ENCODE measurements at places on chromosomes 1 and 21.

DNA sequence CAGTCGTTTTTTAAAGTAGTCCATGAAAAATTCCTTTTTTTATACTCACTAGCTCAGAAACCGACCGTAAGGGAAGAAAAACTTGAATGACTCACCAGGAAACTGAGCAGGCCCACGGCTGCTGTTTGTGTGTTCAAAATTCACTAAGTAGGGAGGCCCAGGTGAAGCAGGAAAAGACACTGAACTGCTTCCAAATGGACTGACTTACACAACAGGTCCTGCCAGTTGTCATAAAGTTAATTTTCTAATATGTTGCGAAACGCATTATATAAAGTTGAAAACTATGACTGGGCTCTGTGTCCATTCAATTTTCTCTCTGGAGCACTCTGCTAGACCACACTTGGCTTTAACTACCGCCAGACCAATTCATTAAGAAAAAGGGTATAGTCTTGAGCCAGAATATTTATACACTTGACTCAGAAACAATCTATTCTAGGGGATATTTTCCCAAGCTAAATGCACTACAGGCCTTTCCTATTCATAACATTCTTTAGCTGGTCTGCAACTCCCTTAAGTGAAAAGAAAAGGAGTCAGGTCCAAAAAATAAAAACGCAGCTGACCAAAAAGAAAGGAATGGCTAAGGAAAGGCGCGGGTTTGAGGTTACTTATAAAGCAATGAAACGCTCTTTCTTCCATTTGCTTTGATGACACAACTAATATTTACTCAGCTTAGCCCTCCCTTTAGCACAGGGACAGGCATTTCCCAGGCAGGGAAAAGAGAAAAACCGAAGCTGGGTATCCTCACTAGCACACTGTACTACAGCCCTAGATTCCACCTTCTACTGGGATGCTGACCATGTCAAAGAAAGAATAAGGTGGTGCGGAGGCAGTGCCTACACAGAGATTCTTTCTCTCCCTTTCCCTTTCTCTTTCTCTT is 306.3 kb upstream of the ESRRG start:
- DNase-seq = no peak

DNA sequence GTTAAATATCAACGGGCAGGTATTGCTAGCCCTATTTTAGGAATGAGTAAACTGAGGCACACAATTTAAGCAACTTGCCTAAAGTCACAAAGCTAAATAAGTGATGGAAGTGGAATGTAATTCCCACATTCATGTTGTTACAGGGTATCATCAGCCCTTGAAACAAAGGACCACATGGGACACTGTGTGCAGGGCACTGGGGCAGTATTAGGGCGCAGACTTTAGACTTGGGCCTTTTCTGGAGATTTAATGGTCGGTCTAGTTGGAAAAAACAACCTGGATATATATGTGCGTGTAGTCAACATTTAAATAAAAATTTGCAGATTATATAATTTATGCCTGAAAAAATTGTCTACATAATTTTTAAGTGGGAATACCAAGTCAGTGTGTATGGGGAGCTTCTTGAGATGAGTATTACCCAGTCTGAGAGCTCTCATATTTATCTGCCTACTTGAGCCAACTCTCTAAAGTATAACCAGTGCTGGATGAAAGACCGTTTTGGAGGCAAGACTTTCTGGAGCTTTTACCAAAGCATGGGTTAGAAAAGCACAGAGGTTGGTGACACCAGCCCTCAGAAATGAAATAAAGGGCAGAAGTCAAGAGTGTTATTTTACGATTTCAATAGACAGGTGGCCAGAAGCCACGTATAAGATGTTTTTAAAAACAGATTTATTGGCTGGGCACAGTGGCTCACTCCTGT is 1.6 kb downstream of the KDM1A start:
- no peak for DNase-seq

GRCh38 chr1:161834967-161835550 is 68.9 kb downstream of the ATF6 start:
- DNase-seq = no peak

- no peak for DNase-seq
Measured at GRCh38 chr1:63463248-63463647, 59.8 kb downstream of the ITGB3BP start.

DNA sequence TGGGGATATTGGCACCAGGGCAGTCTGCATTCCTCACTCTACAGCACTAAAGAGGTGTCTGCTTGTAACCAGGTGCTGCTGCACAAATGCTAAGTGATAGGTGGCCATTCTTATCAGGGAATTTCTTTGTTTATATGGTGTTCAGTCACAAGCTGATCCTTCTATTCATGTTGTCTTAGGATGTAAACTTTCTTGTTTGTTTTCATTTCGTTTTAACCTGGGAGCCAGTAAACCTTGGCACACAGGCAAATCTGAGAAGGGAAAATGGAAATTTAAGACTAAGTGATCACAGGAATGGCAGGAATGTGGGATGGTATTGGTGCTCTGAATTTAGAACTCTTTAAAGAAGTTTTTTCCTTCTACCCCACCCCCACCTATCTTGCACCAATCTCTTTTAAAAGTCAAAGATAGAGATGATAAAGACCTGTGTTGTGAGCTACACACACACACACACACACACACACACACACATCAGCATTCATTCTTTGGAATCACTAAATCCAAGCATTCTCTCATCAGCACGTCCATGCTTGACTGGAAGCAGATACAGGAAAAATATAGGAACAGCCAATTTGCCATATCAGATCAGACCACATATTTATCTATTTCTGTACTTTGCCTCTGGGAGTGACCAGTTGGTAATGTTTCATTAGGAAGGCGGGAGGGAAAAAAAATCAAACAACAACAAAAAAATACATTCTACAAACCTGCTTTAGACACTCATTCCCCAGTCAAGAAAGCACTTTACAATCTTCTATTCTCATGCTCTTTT is 451.4 kb upstream of the ADGRL2 start:
- no peak for DNase-seq

GRCh38 chr1:45543581-45544417 is 6.8 kb upstream of the AKR1A1 start:
- peak; percentile 27 for DNase-seq

DNA sequence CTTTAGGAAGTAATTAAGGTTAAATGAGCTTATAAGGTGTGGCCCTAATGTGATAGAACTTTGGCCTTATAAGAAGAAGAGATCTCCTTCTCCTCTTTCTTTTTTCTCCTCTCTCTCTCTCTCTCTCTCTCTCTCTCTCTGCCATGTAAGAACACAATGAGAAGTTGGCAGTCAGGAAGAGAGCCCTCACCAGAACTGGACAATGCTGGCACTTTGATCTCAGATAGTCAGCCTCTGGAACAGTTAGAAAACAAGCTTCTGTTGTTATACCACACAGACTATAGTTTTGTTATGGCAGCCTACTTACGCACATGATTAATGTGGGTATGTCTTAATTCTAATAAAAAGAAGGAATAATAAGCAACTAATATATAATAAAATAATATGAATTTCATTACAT is 444.2 kb upstream of the LRRC7 start:
- DNase-seq = no peak

GRCh38 chr1:193537266-193538002 is 351.0 kb upstream of the B3GALT2 start:
- DNase-seq = no peak

GRCh38 chr1:71210718-71211117 is 129.9 kb upstream of the ZRANB2 start:
- DNase-seq = no peak

- DNase-seq = no peak
Measured at GRCh38 chr1:232883992-232884661, 66.3 kb upstream of the NTPCR start.

DNA sequence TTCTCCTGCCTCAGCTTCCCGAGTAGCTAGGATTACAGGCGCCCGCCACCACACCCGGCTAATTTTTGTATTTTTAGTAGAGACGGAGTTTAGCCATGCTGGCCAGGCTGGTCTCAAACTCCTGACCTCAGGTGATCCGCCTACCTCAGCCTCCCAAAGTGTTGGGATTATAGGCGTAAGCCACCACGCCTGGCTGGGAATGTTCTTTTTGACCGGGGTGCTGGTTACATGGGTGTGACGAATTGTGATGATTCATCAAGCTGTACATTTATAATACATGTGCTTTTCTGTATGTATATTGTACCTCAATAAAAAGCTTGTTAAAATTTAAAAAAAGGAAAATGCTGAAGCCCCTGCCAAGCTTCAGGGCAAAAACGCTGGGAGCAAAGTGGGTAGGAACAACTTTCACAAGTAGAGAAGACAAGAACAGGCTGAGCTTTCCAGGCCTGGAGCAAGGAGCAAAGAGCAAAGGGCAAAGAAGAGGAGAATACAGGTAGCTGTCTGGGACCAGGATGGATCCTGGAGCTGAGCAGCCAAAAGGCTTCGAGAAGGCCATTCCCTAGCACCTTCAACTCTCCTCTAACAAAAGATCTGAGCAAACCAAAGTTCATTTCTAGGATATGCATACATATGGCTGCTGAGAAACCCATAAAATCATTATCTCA is 20.5 kb upstream of the YRDC start:
- no peak for DNase-seq
